ENCODE measurements at places on chromosomes 6 and 20.

GRCh38 chr20:63252284-63252711, 2.0 kb downstream of the NKAIN4 start:
- no peak for DNase-seq

DNA sequence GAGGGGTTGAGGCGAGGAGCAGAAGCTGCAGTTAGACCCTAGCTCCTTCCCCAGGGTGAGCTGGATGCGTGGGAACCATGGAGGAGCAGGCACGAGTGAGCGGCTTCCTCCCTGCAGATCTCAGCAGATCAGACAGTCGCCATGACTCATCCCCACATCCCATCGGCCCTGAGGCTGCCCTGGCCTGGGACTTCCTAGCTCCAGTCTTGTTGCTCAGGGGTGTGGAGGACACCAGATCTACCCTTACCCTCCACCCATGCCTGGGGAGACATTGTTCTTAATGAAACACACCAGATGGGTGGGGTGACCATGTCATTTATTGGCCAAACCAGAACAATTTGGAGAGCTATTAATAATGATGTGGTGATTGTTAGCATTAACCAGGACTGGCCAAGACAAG, 36.3 kb upstream of the TGM2 start:
- peak; percentile 50 for DNase-seq

GRCh38 chr6:2197984-2198383, 47.4 kb downstream of the GMDS start:
- DNase-seq = no peak

DNA sequence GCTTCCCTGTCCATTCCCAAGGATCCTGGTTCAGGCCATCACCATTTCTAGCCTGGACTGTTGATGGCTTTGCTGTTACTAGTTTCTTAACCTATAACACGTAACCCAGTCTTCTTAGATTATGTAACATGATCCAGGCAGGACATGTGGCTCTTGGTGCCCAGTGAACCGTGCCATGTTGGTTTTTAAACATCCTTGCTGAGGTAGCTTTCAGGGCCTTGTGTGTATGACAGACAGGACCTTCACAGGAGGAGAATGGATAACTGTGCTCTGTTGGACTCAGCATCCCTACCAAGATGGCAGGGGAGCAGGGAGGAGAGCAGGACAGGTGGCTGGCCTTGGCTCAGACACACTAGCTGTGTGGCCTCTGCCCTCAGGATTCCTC, 46.8 kb downstream of the PANK2 start:
- no peak for DNase-seq

GRCh38 chr20:24953621-24954133, 4.6 kb downstream of the CST7 start:
- no peak for DNase-seq

GRCh38 chr6:22199771-22200170, 97.1 kb downstream of the PRL start:
- DNase-seq = no peak

Measured in astrocyte of the hippocampus (primary cell).